ENCODE measurements at places on chromosomes 16 and 17.

DNA sequence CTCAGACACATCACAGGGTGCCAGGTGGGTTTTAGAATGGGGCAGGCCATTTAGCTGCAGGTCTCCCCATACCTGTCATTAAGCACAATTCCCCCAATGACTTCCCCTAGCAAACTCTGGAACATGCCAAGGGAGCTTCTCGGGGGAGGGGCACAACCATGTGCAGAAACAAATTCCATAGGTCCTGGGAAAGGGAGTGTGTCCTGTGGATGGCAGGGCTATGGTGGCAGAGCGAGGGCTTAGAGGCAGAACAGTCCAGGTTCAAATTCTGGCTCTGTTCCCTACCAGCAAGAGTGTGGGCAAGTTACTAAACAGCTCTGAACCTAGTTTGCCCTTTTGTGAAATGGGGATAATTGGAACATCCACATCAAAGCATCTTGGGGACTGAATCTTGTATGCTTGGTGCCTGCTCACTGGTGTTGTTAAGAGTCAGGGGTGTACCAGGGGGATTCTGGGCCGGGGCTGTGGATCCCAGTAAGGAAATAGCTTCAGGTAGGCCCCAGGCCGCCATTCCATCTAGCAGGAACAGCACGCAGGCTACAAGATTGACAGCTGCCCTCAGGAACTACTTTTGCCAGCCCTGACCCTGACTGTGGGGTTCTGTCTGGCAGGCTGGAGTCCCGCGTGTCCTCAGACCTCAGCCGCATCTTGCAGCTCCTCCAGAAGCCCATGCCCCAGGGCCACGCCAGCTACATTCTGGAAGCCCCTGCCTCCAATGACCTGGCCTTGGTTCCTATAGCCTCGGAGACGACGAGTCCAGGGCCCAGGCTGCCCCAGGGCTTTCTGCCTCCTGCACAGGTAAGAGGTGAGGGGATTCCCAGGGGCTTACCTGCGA, 5.6 kb upstream of the DCAF7 start:
- DNase-seq: no peak

- DNase-seq: no peak
These were observed 49.2 kb upstream of the MYH2 start for GRCh38 chr17:10598621-10599020.

- DNase-seq: no peak
These were observed 52.2 kb upstream of the DNAJA2 start for GRCh38 chr16:47025641-47026040.

DNA sequence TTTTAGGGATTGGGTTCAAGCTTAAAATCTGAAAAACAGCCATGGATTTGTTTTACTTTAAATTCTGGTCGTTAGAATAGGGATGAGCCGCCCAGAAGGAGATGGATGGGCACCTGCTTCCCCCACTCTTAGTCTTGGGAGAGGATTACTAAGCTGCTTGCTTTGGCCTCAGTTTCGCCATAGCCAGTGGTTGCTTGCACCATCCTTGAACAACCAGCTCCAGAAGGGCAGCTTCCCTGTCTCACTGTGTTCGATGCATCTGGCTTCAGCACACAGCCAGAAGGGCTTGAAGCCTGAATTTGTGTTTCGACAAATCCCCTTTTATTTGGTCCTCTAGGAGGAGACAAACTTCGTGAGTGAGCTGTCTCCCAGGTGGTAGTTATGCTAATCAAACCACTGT, 7.1 kb downstream of the CYB5D2 start:
- no peak for DNase-seq

DNA sequence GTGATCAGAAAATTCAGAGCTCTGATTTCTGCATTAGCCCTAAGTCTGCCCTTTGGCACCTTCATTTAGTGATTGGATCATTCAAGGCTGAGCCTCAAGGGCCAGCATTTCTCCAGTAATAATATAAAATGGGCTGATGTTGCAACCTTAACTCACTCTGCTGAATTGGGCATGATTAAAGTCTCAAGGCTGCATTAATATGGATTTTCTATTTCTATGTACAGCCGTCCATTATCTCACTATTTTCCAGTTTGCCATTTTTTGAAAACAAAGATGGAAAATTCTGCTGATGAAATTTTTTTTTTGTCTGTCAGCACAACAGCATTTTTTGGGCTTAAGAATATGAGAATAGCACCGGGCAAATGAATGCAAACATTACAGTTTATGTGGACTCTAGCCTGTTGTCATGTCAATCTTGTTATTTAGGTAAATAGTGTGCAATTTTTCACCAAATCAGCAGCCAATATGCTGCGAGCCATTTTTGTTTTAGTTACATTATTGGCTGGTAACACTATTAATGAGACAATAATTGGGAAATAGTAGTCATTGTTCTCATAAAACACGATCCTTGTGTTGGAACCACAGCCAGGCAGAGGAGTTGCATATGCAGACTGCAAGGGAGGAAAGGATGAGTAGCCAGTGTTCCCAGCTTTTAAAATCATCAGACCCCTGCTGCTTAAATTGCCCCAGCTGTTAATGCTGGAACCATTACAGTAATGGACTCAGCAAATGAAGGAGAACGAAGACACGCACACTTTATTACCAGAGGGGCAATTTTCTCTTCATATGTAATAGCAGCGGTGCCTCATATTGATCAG, 10.5 kb downstream of the FTO start:
- no peak for DNase-seq

DNA sequence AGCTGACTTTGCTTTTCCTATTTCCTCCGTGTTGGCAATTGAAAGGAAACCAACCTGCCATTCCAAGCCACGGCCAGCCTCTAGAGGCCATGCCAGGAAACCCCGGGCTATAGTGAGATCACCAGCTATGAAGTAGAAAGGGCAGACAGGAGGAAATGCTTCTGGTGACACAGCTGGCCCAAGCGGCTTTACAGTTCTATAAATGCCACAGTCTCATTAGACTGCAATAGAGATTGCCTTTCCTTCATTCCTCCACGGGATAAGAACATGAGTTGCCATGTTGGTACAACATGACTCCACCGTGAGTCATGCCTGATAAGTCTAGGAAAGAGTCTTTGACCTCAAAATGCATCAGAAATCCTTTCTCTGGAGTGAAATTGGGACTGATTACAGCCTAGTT, 384.9 kb downstream of the GRIN2A start:
- no peak for DNase-seq
